ENCODE measurements at places on chromosomes 6 and 20.
A peak's percentile ranks its signal among the peaks of the same experiment; 100 is the strongest.

- H3K27me3 ChIP-seq = peaks cover 11% of the 10 kb centered on the region
- no peak overlapping the region for H3K27ac ChIP-seq
These were observed 2.2 kb upstream of the KIF25 start for GRCh38 chr6:167995302-167995701.

DNA sequence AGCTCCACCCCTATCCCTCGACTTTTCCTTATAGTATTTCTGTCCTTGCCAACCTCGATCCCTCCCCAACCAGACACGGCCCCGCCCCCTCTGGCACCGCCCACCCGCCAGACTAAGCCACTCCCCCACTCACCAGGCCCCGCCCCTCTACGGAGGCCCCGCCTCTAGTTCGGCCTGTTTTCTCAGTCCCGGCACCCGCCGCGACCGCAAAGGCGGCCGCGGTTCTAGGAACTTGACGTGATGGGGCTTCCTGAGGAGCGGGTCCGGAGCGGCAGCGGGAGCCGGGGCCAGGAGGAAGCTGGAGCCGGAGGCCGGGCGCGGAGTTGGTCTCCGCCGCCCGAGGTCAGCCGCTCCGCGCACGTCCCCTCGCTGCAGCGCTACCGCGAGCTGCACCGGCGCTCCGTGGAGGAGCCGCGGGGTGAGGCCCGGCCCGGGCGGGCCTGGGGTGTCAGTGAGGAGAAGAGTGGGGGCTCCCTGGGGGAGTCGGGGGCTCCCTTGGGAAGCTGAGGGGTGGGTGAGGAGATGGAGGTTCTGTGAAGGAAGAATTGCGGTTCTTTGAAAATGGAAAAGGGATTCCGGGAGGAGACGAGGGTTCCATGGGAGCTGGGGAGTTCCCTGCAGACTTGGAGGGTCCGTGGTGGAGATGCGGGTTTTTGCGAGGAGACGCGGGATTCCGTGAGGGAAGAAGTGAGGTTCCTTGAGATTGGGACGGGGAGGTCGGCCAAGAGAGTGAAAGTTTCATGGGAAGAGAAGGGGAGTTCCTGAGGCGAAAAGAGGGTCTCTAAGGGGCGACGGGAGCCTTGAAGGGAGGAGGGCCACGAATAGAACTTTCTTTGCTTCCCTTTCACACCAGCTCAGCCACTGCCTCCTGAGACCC lies at the start of gene ACSS2:
TSS of gene ACSS2 (plus strand) at position 207 of the 877 bp plus-strand sequence. CDS start at position 241, 34 bp downstream.
- peak within 1 kb of the TSS; percentile 90 for H3K27ac ChIP-seq
- DNase-seq = peak; percentile 92
- peaks cover 51% of the 10 kb centered on the region for H3K4me1 ChIP-seq
- no peaks in the 10 kb centered on the region for H3K36me3 ChIP-seq

DNA sequence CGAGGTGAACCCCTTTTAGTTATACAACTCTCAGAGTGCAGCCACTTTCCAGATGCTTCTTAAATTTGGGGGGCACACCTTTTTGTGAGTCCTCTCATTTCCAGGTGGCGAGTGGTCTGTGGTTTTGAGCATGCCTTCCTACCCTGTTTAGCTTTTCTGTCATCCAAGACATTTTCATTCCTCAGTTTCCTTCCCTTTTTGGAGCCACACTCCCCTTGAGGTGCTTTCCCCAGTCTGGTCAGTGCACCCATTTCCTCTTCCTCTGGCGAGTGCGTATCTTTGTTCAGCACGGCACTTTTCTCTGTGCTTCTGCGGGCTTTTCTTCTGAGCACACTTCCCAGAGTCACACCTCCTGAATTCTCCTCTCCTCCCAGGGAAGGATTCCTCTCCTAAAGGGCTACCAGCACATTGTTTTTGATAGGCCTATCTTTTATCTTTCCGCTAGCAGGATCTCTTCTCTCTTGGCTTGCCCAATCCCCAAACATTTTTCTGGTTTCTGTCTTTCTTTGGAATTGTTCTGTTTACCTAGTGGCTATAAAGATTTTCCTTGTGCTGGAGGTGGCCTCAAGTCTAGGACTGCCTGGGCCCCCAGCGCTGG lies 1.4 kb downstream of the PHF20 start:
- peaks cover 50% of the 10 kb centered on the region for H3K4me1 ChIP-seq
- H3K27ac ChIP-seq = peak overlapping the region; percentile 96

- H3K4me1 ChIP-seq = peaks cover 3% of the 10 kb centered on the region
- H3K27ac ChIP-seq = no peak overlapping the region
- H3K4me3 ChIP-seq = no peak overlapping the region
- no peaks in the 10 kb centered on the region for H3K36me3 ChIP-seq
- no peak for DNase-seq
- peaks cover 62% of the 10 kb centered on the region for H3K27me3 ChIP-seq
These were observed 5.2 kb upstream of the STMND1 start for GRCh38 chr6:17096652-17097051.

- no peak overlapping the region for H3K27ac ChIP-seq
- no peak for DNase-seq
- H3K27me3 ChIP-seq = no peaks in the 10 kb centered on the region
- no peak overlapping the region for H3K4me3 ChIP-seq
These were observed 27.8 kb upstream of the APMAP start for GRCh38 chr20:25020345-25020744.

GRCh38 chr20:47318586-47319516 lies 37.6 kb downstream of the ZMYND8 start:
- H3K4me1 ChIP-seq = peaks cover 48% of the 10 kb centered on the region
- H3K27ac ChIP-seq = peak overlapping the region; percentile 92
- no peak for DNase-seq
- H3K27me3 ChIP-seq = no peaks in the 10 kb centered on the region
- H3K4me3 ChIP-seq = peak overlapping the region; percentile 39

DNA sequence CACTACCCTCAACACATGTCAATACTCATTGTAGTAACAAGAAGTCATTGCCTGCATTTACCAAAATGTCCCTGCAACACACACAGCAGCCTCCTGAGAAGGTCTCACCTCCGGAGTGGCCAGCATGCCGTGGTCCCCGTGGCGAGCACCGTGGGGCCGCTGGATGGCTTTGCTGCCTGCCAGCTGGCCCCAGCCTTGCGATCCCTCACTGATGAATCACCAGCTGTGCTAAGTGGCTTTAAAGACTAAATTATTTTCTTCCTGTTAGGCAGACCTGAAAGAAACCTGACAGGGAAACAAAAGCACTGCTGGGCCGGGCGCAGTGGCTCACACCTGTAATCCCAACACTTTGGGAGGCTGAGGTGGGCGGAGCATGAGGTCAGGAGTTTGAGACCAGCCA lies 306.7 kb downstream of the CDH4 start:
- no peaks in the 10 kb centered on the region for H3K27me3 ChIP-seq
- no peak overlapping the region for H3K27ac ChIP-seq
- no peak for DNase-seq
- H3K4me1 ChIP-seq = no peaks in the 10 kb centered on the region

- H3K27me3 ChIP-seq = peaks cover 33% of the 10 kb centered on the region
- H3K4me3 ChIP-seq = no peak overlapping the region
- H3K27ac ChIP-seq = no peak overlapping the region
- H3K4me1 ChIP-seq = peaks cover 3% of the 10 kb centered on the region
These were observed 15.4 kb upstream of the IP6K3 start for GRCh38 chr6:33761922-33762629.

GRCh38 chr6:56746767-56747504 lies 104.2 kb upstream of the DST start:
- no peak for DNase-seq
- H3K36me3 ChIP-seq = no peaks in the 10 kb centered on the region
- peaks cover 2% of the 10 kb centered on the region for H3K4me1 ChIP-seq
- no peak overlapping the region for H3K27ac ChIP-seq
- H3K27me3 ChIP-seq = peaks cover 4% of the 10 kb centered on the region

GRCh38 chr6:107495196-107495643 lies 5.3 kb downstream of the SOBP start:
- H3K4me1 ChIP-seq = peaks cover 7% of the 10 kb centered on the region
- H3K27ac ChIP-seq = no peak overlapping the region
- H3K4me3 ChIP-seq = no peak overlapping the region

- peaks cover 20% of the 10 kb centered on the region for H3K27me3 ChIP-seq
- no peak for DNase-seq
- H3K27ac ChIP-seq = no peak overlapping the region
- no peak overlapping the region for H3K4me3 ChIP-seq
- H3K4me1 ChIP-seq = peaks cover 43% of the 10 kb centered on the region
- H3K36me3 ChIP-seq = peaks cover 12% of the 10 kb centered on the region
These were observed 26.6 kb downstream of the HLA-A start for GRCh38 chr6:29968905-29969304.

DNA sequence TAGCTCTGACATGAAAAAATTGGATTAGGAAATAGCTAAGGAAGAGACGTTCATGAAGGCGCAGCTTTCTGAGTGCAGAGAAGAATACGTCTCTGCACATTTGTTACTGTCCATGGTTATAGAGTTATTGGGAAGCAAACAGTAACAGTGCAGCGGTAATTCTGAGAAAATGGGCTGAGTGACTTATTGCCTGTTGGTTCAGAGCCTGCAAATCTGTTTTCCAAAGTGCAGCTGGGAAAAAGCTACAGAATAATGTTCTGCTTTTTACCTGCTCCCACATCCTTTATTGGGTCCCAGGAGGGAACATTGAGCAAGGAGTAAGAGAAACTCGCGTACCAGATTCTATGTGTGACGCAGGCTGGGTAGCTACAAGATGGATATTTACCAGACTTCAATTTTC lies 160.2 kb downstream of the BTBD3 start:
- H3K4me1 ChIP-seq = no peaks in the 10 kb centered on the region
- no peak overlapping the region for H3K27ac ChIP-seq
- DNase-seq = no peak
- H3K36me3 ChIP-seq = no peaks in the 10 kb centered on the region
- H3K27me3 ChIP-seq = no peaks in the 10 kb centered on the region
- H3K4me3 ChIP-seq = no peak overlapping the region

- no peak overlapping the region for H3K27ac ChIP-seq
- no peak for DNase-seq
- H3K4me1 ChIP-seq = peaks cover 3% of the 10 kb centered on the region
- H3K36me3 ChIP-seq = no peaks in the 10 kb centered on the region
- peaks cover 25% of the 10 kb centered on the region for H3K27me3 ChIP-seq
These were observed 278.5 kb upstream of the MAN1A1 start for GRCh38 chr6:119627908-119628669.

DNA sequence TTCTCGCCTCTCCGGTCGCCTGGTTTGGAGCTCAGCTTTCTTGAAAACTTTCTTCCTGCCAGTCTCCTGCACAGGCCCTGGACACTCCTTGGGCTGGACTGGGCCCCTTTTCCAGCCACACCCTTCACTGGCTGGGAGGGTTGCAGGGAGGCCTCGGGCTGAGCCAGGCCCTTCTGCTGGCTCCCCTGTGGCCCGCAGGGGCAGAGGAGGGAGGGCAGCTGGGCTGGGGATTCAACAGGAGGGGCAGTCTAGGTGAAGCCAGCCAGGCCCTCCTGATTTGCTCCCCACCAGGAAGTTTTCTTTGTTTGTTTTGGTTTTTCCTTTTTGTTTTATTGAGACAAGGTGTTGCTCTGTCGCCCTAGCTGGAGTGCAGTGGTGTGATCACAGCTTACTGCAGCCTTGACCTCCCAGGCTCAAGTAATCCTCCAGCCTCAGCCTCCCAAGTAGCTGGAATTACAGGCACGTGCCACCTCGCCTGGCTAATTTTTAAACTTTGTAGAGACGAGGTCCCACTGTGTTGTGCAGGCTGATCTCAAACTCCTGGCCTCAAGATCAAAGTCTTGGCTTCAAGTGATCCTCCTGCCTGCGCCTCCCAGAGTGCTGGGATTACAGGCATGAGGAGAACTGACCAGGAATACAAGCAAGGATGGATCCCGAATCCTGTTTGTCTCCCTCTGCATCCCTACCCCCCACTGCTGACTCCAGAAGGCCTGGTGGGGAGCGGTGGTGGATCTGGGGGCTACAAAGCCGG lies 23.5 kb upstream of the CDH22 start:
- H3K27me3 ChIP-seq = peaks cover 51% of the 10 kb centered on the region
- H3K27ac ChIP-seq = no peak overlapping the region
- H3K36me3 ChIP-seq = peaks cover 3% of the 10 kb centered on the region
- no peak for DNase-seq
- H3K4me3 ChIP-seq = no peak overlapping the region
- no peaks in the 10 kb centered on the region for H3K4me1 ChIP-seq

DNA sequence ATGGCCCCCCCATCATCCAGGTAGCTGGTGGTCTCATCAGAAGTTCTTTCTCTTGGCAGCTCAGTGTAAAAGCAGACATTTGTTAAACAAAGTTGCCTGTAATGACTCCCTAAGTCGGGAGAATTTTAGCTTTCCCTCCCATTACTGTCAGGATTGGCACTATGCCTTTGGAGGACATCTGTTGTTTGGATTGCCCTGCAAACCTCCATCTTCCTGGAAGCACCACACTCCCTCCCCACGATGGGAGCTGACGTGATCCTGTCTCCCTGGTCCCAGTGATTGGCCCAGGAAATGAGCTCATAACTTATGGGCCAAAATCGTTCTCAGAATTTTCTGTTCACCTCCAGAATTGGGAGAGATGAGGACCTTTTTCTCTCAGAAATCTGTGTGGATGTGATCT lies 42.6 kb upstream of the CNR1 start:
- H3K36me3 ChIP-seq = no peaks in the 10 kb centered on the region
- no peak for DNase-seq
- no peak overlapping the region for H3K27ac ChIP-seq
- peaks cover 26% of the 10 kb centered on the region for H3K27me3 ChIP-seq

GRCh38 chr6:168060521-168060931 lies 18.5 kb downstream of the FRMD1 start:
- no peak for DNase-seq
- H3K27me3 ChIP-seq = no peaks in the 10 kb centered on the region
- no peak overlapping the region for H3K4me3 ChIP-seq
- H3K36me3 ChIP-seq = no peaks in the 10 kb centered on the region
- H3K4me1 ChIP-seq = peaks cover 3% of the 10 kb centered on the region
- no peak overlapping the region for H3K27ac ChIP-seq

DNA sequence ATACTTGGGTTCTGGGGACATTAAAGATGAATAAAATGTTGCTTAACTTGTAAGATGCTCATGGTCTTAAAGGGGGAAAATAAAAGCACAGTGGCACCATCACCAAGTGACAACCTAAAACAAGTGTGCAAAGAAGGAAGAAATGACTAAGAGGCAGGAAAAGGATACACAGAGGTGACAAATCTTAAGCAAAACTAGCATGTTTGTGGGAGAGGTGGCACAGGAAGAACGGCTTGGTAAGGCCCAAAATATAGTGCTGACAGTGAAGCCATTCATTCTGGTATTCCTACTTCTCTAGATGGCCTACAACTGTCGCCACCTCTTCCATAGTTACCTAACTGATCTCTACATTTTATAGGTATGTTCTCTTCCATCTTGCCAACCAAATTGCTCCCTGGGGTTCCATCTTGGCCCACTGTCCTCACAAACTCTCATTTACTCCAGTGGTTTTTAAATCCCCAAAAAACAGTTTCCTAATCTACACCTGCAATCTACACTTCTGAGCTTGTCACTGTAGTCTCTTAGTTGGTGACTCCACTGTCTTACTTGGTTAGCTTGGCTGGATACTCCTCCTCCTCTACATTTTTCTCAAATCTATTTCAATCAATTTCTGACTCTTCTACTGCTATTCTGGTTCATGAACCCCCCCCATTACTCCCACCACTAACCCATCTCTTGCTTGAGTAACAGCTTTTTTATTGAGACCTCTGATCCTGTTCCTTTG lies 33.5 kb downstream of the FAM8A1 start:
- H3K27ac ChIP-seq = peak overlapping the region; percentile 54
- no peaks in the 10 kb centered on the region for H3K27me3 ChIP-seq
- peaks cover 45% of the 10 kb centered on the region for H3K4me1 ChIP-seq
- H3K4me3 ChIP-seq = peak overlapping the region; percentile 53

- H3K4me1 ChIP-seq = peaks cover 6% of the 10 kb centered on the region
- H3K27me3 ChIP-seq = peaks cover 66% of the 10 kb centered on the region
- DNase-seq = no peak
These were observed 63.9 kb upstream of the SLCO4A1 start for GRCh38 chr20:62578294-62578897.

- peaks cover 24% of the 10 kb centered on the region for H3K4me1 ChIP-seq
- H3K27me3 ChIP-seq = no peaks in the 10 kb centered on the region
- no peak overlapping the region for H3K4me3 ChIP-seq
- H3K36me3 ChIP-seq = no peaks in the 10 kb centered on the region
These were observed 59.5 kb upstream of the GGTLC1 start for GRCh38 chr20:24048024-24048611.

- no peaks in the 10 kb centered on the region for H3K4me1 ChIP-seq
- no peak overlapping the region for H3K27ac ChIP-seq
- DNase-seq = no peak
- no peak overlapping the region for H3K4me3 ChIP-seq
These were observed 97.6 kb downstream of the CD164 start for GRCh38 chr6:109284675-109285074.

Data from T-helper 17 cell (primary cell).